ENCODE measurements at places on chromosomes 5 and 9. TPM values are rescaled to one million over a fixed set of nuclear protein-coding genes. Genes with fewer than 3 reads are reported as not detected.

The C9orf50 gene
- not detected for total RNA-seq

The KIAA0825 gene
- total RNA-seq, result 2.2 TPM

The LHX3 gene
- total RNA-seq, result not detected

The GKAP1 gene
- 25.3 TPM for total RNA-seq

The GLRA1 gene
- not detected for total RNA-seq

DNA sequence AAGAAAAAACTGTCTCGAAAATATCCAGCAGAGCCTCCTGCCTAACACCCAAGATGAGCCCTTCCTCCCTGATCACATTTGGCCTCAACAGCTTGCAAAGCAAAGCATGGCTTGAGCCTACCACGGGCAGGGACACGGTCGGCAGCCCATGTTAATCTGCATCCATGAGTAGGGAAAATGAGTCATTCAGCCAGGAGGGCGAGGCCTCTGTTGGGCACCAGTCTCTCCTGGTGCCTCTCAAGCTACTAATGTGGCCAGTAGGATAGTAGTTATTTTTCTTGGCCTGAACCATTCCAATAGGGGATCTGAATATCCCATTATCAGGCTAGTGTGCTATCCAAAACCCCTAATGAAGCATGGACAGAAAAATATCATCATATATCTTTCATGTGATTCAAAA, 43.0 kb upstream of the SHB start:
- DNase-seq, result no peak

- no peak for DNase-seq
These were observed 1.6 kb downstream of the COL5A1 start for GRCh38 chr9:134643222-134643671.

- no peak for DNase-seq
These were observed 73.9 kb downstream of the CSNK1G3 start for GRCh38 chr5:123585871-123586270.

GRCh38 chr5:113102121-113102531, 125.5 kb downstream of the DCP2 start:
- DNase-seq, result no peak

DNA sequence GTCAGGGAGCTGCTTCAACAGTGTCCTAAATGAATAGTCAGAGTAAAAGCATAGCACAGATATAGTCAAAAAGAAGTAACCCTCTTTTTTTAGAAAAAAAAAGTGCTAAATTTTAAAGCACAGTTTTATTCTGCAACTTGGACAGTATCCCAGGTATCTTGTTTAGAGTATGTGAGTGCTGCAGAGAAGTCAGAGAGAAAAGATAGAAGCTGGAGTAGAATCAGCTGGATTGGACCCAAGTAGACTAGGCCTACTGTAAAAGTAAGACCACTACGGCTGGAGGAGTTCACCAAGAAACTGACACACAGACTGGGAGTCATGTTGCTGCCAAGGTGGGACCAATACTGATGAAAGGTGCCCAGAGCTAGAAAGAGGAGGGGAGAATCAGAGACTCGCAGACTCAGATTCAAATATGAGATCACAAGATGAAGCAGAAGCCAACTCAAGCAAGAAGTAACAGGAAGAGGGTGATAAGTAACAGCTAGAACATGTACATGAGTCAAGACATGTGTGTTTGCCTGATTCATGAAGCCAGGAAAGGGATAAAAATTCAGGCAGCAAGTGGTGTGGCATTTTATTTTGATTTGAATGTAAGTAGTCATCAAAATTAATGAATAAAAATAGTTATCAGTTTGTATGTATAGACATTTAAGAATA, 25.6 kb upstream of the TUSC1 start:
- DNase-seq, result no peak

- DNase-seq, result no peak
These were observed 111.2 kb downstream of the SMARCA2 start for GRCh38 chr9:2126331-2126803.

DNA sequence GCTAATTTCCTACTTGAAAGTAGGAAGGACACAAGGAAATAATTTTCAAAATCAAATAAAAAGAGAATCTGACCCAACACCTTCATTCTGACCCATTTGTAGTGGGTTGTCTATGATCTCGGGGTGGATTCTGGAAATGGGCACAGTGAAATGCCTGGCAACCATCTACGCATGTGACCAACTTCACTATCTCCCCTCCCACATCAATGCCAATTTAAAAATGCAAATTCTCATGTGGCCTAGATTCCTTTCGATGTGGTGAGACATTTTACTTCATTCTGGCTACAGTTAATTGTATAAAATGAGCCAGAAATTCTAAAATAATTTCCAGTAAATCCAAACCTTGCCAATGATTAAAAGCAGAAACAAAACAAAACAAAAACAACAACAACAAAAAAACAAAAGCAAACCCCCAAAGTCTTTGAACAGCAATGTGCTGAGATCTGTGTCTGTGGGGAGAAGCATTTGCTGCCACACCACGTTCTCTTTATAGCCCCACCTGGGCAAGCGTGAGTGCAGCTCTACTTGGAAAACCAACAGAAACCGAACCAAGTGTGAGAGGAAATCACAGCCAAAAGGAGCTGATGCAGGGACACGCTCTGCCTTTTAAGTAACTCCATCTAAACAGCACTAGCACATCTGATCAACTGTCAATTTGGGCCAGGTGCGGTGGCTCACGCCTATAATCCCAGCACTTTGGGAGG, 59.0 kb downstream of the USP20 start:
- DNase-seq, result no peak

- DNase-seq, result no peak
These were observed 50.4 kb downstream of the STARD4 start for GRCh38 chr5:111461934-111462333.

- no peak for DNase-seq
These were observed 201.9 kb downstream of the ZNF608 start for GRCh38 chr5:124544366-124545055.

GRCh38 chr9:124934290-124934689, 6.6 kb downstream of the GOLGA1 start:
- no peak for DNase-seq

Measured in left ventricle myocardium superior (tissue), 1 donor.